ENCODE measurements at places on chromosomes 7 and 10. TPM values are rescaled to one million over a fixed set of nuclear protein-coding genes. Genes with fewer than 3 reads are reported as not detected.

PRLHR gene
- not detected for polyA plus RNA-seq

LRMDA gene
- polyA plus RNA-seq = 0.12 TPM

AKR1E2 gene
- 2.5 TPM for polyA plus RNA-seq

SRRM3 gene
- polyA plus RNA-seq = 0.48 TPM

IGF2BP3 gene
- polyA plus RNA-seq = 14.4 TPM

GIMAP1 gene
- polyA plus RNA-seq = not detected
